ENCODE measurements at places on chromosomes 11 and 22. TPM values are rescaled to one million over a fixed set of nuclear protein-coding genes. Genes with fewer than 3 reads are reported as not detected.

DNA sequence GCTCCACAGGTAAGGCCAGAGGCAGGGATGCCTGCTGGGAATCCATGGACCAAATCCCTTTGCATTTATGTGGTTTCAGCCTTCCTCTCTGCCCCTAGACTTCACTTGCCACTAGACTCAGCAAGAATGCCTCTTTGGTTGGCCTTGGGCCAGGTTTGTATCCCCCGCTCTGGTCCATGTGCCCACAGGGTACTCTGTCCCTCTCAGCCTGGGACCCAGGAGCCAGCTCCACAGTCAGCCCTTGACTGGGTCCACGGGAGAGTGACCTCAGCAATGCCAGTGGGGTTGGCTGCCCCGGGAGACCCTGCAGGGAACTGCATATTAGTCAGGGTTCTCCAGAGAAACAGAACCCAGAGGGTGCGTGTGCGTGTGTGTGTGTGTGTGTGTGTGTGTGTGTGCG is 28.3 kb upstream of the LINC01488 start:
- H3K27ac ChIP-seq: no peak overlapping the region
- no peak overlapping the region for H3K4me3 ChIP-seq
- DNase-seq: no peak
- H3K27me3 ChIP-seq: no peaks in the 10 kb centered on the region

- no peaks in the 10 kb centered on the region for H3K4me1 ChIP-seq
- H3K4me3 ChIP-seq: no peak overlapping the region
- no peak for DNase-seq
- no peak overlapping the region for H3K27ac ChIP-seq
Observed at GRCh38 chr11:115342142-115342541, 162.1 kb downstream of the CADM1 start.

GCAT gene
- total RNA-seq: 8.3 TPM

DNA sequence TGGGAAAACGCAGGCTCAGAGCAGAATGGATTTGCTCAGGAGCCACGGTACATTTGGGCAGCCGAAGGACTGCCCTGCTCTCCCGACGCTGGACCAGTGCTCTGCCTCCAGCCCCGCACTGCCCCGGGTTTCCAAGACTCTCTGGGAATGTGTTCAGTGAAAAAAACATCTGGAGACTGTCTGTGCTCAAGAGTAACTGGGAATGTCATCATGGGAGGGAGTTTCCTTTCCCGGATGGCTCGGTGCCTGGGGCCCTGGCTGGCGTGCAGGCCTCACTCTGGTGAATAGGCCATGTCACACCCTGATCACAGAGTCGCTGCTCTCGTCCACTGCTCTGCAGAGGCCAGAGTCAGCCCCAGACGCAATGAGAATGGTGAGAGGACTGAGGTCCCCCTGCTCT is 9.8 kb upstream of the APOL6 start:
- no peaks in the 10 kb centered on the region for H3K36me3 ChIP-seq
- peak overlapping the region; percentile 83 for H3K27ac ChIP-seq
- H3K4me1 ChIP-seq: peaks cover 29% of the 10 kb centered on the region
- no peaks in the 10 kb centered on the region for H3K27me3 ChIP-seq

GRCh38 chr11:119258180-119258579 is 52.0 kb downstream of the CBL start:
- no peaks in the 10 kb centered on the region for H3K36me3 ChIP-seq
- H3K4me1 ChIP-seq: no peaks in the 10 kb centered on the region
- no peaks in the 10 kb centered on the region for H3K27me3 ChIP-seq
- DNase-seq: no peak
- H3K27ac ChIP-seq: no peak overlapping the region
- no peak overlapping the region for H3K4me3 ChIP-seq

DNA sequence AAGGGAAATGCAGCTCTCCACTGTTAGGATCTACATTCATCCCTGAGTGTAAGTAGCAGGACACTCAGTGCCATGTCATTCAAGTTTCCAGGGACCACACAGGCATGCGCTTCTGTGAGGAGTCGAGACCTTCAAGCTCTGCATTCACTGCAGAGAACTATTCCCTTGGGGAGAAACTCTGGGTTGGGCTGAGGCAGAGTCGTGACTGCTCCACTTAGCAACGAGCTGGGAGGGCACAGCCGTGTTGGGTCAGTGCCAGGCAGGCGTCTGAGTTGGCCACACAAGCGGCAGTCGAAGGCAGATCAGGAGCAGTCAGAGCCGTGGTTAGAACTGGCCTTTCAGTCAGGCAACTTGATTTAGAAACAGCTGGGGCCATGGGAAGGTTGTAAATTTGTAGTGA is 14.7 kb downstream of the MPEG1 start:
- no peak overlapping the region for H3K27ac ChIP-seq

- H3K36me3 ChIP-seq: no peaks in the 10 kb centered on the region
- no peaks in the 10 kb centered on the region for H3K27me3 ChIP-seq
- no peak overlapping the region for H3K4me3 ChIP-seq
Observed at GRCh38 chr22:24232725-24233124, 12.2 kb downstream of the GGT5 start.

CNTF gene
- total RNA-seq: 1.7 TPM

DNA sequence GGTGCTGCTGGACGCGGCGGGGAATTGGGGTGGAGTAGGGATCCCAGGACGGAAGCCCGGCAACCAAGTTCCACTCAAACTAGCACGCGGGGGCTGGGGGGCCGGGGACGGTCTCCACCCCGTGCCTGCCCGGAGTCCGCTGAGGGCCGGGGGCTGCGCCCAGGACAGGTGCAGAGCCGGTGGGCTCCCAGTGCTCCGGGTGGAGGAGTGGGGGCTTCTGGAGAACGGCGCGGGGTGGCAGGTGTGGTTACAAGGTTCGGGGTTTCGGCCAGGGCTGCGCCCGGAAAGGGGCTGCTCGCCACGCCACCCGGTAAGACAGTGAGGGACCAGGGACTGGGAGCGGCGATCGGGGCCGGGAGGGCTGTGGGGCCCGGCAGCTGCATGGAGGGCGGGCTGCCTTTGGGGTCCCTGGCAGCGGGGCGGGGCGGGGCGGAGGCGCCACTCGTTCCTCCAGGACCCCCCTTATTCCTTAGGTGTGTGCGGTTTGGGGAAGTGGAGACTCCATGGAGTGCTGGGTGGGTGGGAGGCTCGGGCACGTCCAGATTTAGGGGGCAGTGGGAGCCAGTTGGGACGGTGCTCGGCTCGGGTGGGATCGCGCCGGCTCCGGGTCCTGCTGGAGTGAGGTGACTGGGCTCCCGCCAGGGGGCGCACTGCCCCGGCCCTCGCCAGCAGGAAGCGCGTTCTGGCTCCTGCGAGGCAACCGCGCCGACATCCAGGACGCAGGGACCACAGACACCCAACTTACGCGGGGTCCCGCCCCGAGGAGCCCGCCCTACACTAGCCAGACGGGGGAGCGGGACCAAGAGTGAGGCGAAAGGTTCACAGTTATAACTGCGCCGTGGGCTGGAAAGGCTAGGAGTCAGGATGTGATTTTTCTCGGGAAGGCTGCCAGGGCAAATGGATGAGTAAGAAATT is 868 bp downstream of the TSPAN18 start:
- DNase-seq: peak; percentile 93
- peaks cover 55% of the 10 kb centered on the region for H3K4me1 ChIP-seq
- H3K4me3 ChIP-seq: peak overlapping the region; percentile 77

GLB1L3 gene
- total RNA-seq: 8.9 TPM

OR51E2 gene
- total RNA-seq: 2.5 TPM

All from sigmoid colon (tissue), 7 donors.